Temporal lobe (tissue), 4 donors: ENCODE measurements at places on chromosomes 16 and 17. TPM values are rescaled to one million over a fixed set of nuclear protein-coding genes. Genes with fewer than 3 reads are reported as not detected.

The NKD1 gene
- total RNA-seq, result 1.5 TPM

The GPRC5B gene
- total RNA-seq, result 37.9 TPM

The B4GALNT2 gene
- total RNA-seq, result not detected

The VAT1L gene
- total RNA-seq, result 22.1 TPM

The PEX12 gene
- 4.4 TPM for total RNA-seq

The PPP1R1B gene
- 20.7 TPM for total RNA-seq

The ITGAD gene
- total RNA-seq, result not detected

The KRTAP4-9 gene
- total RNA-seq, result not detected

The CCDC78 gene
- 2.5 TPM for total RNA-seq

The SCNN1G gene
- 0.98 TPM for total RNA-seq

The CD300LB gene
- under 0.01 TPM for total RNA-seq

The ZMYND15 gene
- total RNA-seq, result not detected

The PITPNC1 gene
- total RNA-seq, result 75.5 TPM

The ARHGAP44 gene
- 14.8 TPM for total RNA-seq

The CIBAR2 gene
- total RNA-seq, result 0.49 TPM

The GLIS2 gene
- 5.7 TPM for total RNA-seq

The MED13 gene
- 110 TPM for total RNA-seq

The CACNA1G gene
- total RNA-seq, result 8.9 TPM

The CALB2 gene
- 19.4 TPM for total RNA-seq

The CES5A gene
- not detected for total RNA-seq

The ATP2A1 gene
- under 0.01 TPM for total RNA-seq

The KCNJ16 gene
- total RNA-seq, result 5.2 TPM

The TBX2 gene
- 0.49 TPM for total RNA-seq

The CLEC19A gene
- total RNA-seq, result not detected
